ENCODE measurements at places on chromosomes 2 and 18. TPM values are rescaled to one million over a fixed set of nuclear protein-coding genes. Genes with fewer than 3 reads are reported as not detected.

The DNAH7 gene
- total RNA-seq, result 1.1 TPM

The DUSP2 gene
- 0.57 TPM for total RNA-seq

The ACOXL gene
- total RNA-seq, result not detected

The SNED1 gene
- total RNA-seq, result 16.6 TPM

The MGAT4A gene
- 0.22 TPM for total RNA-seq

The RAB6C gene
- total RNA-seq, result not detected

The ST6GAL2 gene
- 0.44 TPM for total RNA-seq

The PROM2 gene
- total RNA-seq, result 0.72 TPM

The NAGK gene
- total RNA-seq, result 62.4 TPM

The PCARE gene
- total RNA-seq, result not detected

The STK39 gene
- total RNA-seq, result 20.1 TPM
